ENCODE measurements at places on chromosomes 13 and 19. TPM values are rescaled to one million over a fixed set of nuclear protein-coding genes. Genes with fewer than 3 reads are reported as not detected.

GRCh38 chr13:77860507-77860981 lies 58.1 kb downstream of the EDNRB start:
- no peak for DNase-seq

DNA sequence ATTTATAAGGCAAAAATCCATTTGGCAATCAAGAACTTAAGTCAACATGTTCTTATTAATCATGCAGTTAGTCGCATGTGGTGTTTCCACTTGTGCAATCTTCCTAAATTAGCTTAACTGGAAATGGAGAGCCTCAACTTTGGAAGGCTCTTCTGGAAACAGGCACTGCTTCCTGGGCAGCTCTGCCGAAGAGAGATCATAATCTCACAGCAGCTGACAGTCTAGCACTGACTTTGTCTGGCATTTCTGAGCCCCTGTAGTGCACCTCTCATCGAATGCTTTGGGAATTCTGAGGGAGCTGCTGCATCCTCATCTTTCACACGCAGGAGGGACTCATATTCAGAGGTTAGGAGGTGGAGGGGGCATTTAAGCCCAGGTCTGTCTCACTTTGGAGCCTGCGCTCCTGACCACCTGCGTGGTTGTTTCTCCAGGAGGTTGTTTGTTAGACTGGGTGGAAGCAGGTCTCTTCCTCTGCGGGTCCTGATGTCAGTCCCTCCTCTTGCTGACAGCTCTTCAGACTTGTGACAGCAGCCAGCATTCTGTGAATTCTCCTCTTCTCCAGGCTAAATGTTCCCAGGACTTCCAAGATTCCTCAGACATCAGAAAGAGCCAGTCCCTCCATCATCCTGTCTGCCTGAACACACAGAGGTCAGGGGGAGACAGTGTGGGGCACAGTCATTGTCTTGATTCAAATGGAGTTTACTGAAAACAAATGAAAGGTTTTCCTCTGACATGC lies 100.4 kb upstream of the GJB6 start:
- no peak for DNase-seq

- DNase-seq = no peak
Observed at GRCh38 chr13:84934911-84935310, 864.3 kb downstream of the SLITRK6 start.

DNA sequence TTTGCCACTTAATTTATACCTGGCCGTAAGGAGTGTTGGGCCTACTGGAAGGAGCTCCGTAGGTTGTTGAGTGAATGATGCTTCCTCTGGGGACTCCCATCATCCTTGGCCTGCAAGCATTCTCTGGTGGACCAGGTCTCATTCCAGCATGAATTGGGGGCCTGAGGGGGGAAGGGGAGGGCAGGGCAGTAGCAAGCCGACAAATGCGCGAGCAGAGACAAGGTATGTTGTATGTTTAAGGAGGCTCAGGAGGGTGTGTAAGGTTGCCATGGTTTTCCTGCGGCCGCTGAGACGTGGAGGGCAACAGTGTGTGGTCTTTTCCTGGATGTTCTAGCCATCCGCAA lies 749 bp downstream of the ZNF264 start:
- no peak for DNase-seq

- no peak for DNase-seq
Observed at GRCh38 chr19:2048104-2048958, 2.7 kb downstream of the MKNK2 start.

Gene KIR2DL4
- total RNA-seq = not detected

Gene PRR19
- total RNA-seq = not detected

Gene IGFL1
- not detected for total RNA-seq

Gene PDX1
- total RNA-seq = 0.12 TPM

All from NCI-H460 (cell line).